Aorta (tissue), 5 donors: ENCODE measurements at places on chromosomes 5 and 9. TPM values are rescaled to one million over a fixed set of nuclear protein-coding genes. Genes with fewer than 3 reads are reported as not detected.

CARD6 gene
- 4.8 TPM for polyA plus RNA-seq

UBE2QL1 gene
- polyA plus RNA-seq, result 0.43 TPM

C1QTNF2 gene
- polyA plus RNA-seq, result 8.2 TPM

SLCO6A1 gene
- not detected for polyA plus RNA-seq

IFNA2 gene
- not detected for polyA plus RNA-seq

PCDHA4 gene
- polyA plus RNA-seq, result 0.05 TPM

GNA14 gene
- polyA plus RNA-seq, result 1.0 TPM

PCDHGA12 gene
- 2.5 TPM for polyA plus RNA-seq

FBXL7 gene
- 9.4 TPM for polyA plus RNA-seq

PCDHGB4 gene
- polyA plus RNA-seq, result 2.7 TPM

HSPA4 gene
- 51.3 TPM for polyA plus RNA-seq

LECT2 gene
- polyA plus RNA-seq, result not detected

GPR107 gene
- polyA plus RNA-seq, result 26.9 TPM

GPX8 gene
- 34.3 TPM for polyA plus RNA-seq
